ENCODE measurements at places on chromosomes 12 and 14.

GRCh38 chr14:104394409-104394851, 185.1 kb upstream of the C14orf180 start:
- no peak for DNase-seq

GRCh38 chr12:130133851-130134562, 28.3 kb upstream of the FZD10 start:
- no peak for DNase-seq

- no peak for DNase-seq
These were observed 15.9 kb upstream of the LRRK2 start for GRCh38 chr12:40208707-40209446.

DNA sequence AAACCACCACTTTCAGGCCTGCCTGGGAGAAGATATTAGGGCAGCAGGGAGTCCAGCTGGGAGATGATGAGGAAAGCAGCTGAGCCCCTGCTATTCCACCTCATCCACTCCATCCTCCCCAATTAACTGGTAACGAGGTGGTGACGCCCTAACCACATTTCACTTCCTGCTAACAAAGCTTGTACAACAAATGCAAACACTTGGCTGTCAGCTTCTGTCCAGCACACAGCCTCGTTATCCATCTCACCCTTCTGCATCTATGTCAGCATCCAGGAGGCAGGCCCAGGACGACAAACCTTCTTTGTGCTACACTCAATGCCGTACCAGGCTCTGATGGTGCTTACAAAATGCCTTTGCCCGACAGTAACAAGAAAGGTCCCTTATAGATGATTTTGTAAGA, 225.4 kb downstream of the APAF1 start:
- DNase-seq, result no peak

DNA sequence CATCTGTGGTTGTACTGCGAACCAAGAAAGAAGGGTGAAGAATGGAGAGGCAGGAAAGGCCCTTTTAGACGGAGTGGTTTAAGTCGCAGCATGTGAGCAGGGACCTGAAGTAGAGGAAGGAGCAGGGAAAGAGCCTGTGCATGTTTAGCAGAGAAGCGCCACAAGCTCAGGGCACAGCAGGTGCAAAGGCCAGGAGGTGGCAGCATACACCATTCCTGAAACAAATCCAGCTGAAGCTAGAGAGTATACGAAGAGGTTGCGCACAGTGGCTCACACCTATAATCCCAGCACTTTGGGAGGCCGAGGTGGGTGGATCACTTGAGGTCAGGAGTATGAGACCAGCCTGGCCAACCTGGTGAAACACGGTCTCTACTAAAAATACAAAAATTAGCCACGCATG, 49.9 kb downstream of the HELB start:
- DNase-seq, result no peak

GRCh38 chr12:114192013-114192412, 213.9 kb downstream of the TBX5 start:
- no peak for DNase-seq

DNA sequence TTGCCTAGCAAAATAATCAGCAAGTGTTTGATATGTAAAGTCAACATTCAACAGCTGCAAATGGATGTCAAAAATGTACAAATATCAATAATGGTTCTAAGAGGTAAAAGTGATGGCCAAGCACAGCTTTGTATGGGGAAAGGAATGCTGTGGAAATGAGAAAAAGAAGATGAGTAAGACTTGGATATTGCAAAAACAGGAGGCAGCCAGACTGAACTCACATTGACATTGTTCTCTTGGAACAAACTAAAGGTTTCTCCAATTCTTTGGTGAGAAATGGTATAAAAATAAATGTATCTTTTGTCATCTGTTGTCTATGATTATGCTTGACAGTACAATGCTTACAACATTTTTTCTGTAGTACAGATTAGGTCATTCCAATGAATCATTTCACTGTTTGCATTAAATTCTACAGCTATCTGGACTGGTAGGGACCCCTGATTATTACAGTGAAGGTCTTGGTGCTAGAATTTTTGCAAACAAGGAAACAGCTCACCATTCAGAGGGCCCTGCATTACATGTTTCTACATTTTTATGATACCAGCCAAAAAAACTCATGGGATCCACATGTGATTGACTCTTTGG, 465.7 kb downstream of the NOVA1 start:
- DNase-seq, result no peak

DNA sequence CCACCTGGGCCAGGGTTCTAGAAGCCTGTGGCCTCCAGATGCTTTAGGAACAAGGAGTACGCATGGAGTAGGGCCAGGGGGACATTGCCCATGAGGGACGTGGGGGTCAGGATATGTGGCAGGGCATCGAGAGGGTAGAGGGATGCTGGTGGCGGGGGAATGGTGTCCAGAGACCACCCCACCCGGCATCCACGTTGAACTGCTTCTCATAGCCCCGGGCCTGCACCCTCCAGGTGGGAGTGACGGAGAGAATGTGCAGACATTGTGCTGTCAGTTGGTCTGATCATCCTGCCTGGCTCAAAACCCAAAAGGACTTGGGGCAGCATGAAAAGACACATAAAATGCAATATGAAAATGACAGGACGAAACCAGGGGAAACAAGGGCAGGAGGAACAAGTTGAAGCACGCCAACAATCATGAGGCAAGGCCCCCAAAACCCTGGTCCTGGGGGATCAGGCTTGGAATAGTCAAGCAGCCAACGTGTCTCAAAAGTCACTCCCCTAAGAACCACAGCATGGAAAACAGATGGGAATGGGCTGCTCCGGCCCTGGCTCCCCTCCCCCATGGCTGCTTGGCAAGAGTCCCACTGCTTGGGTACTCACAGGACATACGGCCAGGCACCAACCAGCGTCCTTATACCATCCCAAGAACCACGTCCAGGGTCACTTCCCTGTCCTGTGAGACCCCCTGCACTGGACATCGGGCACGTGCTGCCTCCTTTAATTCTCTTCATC, 117.9 kb downstream of the DICER1 start:
- no peak for DNase-seq

DNA sequence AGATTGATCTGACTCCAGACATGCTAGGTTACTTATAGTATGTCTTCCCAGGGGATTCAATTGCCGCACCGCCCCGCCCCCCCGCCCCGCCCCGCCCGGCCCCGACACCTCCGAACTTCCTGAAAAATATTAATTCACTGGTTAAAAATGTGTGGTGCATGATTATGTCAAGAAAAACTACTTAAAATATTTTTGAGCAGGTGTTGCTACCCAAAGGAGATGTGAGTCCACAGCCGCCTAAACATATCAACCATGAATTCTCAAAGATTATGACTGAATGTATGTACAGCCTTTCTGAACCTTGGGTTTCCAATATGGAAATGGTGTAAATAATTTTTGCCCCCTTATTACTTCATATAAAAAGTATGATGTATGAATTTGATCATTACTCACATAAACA, 2.7 kb upstream of the RIMKLB start:
- DNase-seq, result no peak

GRCh38 chr12:123937707-123938591, 34.7 kb downstream of the CCDC92 start:
- DNase-seq, result no peak

DNA sequence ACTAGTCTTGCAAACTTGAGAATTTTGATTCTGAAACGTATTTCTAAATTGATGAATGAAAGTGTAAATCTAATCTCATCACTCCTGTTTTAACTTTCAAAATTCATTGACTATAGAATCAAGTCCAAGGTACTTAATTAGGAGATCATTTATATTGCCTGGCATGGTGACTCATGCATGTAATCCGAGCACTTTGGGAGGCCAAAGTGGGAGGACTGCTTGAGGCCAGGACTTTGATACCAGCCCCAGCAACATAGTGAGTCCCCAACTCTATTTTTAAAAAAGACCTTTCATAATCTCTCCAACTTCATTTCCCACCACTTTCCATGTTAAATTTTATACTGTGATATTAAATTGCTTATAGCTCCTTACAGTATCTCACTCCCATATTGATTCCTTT, 3.0 kb upstream of the MIPOL1 start:
- no peak for DNase-seq

- DNase-seq, result no peak
These were observed 6.7 kb downstream of the CCDC88C start for GRCh38 chr14:91410771-91411536.

DNA sequence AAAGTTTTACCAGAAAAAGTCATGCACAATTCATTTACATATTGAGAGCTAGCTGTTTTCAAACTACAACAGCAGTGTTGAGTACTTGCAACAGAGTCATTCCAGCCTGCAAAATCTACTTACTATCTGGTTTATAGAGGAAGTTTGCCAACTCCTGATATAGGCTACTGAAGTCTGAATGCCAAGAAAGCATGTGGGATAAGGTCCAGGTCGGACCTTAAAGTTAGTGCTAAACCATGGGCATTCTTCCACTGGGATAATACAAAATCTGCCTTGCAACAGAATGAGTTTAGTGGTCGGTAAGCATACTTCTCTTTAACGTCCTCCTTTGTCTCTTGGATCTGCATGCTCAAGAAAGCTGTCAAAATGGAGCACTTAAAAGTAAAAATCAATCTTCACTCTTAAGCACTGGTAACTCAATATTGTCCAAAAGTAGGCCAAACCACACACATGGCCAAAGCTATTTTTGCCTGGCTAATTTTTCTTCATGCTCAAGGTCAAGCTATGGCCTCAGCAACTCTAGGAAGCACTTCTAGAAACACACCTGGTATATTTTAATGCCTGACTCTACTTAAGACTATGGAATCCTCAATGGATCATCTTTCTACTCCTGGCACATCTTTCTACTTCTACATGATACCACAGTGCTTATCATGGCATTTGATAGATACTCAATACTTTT, 364.9 kb upstream of the KITLG start:
- DNase-seq, result no peak

DNA sequence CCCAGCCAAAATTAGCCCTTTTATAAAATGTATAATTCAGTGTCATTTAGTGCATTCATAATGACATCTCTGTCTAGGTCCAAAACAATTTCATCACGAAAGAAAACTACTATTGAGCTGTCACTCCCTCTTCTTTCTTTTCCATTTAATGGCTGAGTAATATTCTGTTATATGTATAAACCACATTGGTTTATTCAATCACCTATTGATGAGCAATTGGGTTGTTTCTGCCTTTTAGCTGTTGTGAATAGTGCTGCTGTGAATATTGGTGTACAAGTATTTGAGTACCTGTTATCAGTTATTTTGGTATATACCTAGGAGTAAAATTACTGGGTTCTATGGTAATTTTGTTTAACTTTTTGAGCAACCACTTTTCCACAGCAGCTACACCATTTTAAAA, 7.2 kb downstream of the DNM1L start:
- no peak for DNase-seq

DNA sequence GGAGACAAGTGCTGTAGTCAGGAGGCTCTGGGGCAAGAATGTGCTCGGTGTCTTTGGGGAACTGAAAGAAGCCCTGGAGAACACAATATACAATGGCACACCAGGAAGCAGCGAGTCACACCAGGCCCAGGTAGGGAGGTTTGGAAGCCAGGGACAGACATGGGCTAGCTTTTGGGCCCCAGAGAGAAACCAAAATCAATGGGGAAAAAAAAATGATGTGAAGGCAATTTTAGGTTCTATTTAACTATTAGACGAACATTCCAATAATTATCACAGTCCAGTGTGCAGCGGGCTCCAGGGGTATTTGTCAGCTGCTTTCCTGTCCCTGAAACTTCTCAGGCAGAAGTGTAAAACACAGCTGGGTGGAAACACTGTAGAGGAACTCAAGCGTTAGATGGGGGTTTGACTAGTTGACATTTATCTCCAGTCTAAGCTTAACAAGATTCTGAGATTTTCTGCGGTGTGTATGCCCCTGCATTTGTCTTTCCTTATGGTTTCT, 21.8 kb upstream of the EGLN3 start:
- no peak for DNase-seq

DNA sequence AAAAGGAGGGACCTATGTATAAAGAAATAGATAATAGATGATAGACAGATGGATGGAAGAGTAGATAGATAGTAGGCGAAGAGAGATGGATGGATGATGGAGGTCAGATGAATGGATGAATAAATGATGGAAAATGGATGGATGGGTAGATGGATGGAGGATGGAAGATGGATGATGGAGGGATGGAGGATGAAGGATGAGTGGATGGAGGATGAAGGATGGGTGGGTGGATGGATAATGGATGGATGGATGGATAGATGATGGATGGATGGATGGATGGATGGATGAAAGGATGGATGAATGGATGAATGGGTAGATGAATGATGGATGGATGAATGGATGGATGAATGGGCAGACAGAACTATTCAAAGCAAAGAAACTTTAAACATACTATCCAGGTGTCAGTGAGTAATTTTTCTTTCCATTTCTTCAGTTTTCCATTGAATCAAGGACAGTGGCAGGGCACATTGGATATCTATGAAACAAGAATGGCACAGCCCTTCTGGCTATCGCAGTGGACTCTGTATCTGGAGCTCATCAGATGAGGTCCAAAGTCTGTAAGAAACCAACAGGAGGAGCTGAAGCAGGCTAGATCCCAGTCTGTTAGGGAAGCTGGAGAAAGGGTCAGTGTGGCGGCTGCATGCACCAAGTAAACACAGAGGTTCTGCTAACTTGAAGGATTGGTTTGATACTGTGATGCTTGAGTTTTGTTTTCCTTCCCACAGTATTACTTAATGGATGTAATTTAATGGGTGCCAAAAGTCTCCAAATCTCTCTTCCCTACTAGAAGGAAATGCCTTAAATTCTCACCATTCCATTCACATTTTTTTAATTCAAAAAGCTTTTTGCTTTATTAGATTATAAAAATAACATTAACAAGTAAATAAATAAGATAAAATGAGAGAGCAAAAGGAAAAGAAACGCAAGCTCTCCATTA, 18.1 kb upstream of the MED13L start:
- no peak for DNase-seq

GRCh38 chr12:124381456-124382296, 86.8 kb downstream of the RFLNA start:
- no peak for DNase-seq

All from NCI-H187 treated with DMSO at 0.1 percent for 48 hours (cell line).